ENCODE measurements at places on chromosomes 5 and 9.

GRCh38 chr9:135029871-135030565 lies 57.5 kb upstream of the OLFM1 start:
- DNase-seq = no peak

- DNase-seq = no peak
Observed at GRCh38 chr9:114203410-114204140, 48.2 kb downstream of the COL27A1 start.

DNA sequence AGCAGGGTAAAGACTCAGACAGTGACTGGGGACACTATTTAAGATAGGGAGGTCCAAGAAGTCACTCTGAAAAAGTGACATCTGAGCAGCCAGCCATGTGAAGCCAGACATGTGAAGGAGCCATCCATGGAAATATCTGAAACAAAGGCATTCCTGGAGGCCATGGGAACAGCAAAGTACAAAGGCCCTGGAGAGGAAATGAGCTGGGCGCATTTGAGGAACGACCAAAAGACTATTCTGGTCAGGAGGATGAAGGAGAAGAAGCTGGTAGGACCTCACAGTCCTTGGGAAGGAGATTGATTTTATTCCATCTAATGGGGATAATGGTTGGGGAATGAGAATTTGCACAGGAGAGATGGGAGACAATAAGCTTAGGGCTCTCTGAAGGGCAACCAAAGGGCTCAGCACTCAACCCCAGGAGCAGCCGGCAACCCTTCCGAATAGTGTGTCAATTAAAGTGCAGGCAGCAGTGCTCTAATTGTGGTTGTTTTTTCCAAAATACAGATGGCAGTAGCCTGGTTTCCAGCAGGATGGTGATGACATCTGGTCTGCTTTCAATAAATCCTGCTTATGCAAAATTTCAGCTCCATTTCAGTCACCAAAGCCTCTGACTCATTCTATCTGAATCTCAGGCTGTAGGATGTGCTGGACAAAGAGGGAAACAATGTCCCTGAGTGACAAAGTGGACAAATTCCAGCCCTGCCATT lies 26.7 kb downstream of the FOXI1 start:
- no peak for DNase-seq

GRCh38 chr9:123420592-123421111 lies 64.7 kb downstream of the CRB2 start:
- DNase-seq = no peak

DNA sequence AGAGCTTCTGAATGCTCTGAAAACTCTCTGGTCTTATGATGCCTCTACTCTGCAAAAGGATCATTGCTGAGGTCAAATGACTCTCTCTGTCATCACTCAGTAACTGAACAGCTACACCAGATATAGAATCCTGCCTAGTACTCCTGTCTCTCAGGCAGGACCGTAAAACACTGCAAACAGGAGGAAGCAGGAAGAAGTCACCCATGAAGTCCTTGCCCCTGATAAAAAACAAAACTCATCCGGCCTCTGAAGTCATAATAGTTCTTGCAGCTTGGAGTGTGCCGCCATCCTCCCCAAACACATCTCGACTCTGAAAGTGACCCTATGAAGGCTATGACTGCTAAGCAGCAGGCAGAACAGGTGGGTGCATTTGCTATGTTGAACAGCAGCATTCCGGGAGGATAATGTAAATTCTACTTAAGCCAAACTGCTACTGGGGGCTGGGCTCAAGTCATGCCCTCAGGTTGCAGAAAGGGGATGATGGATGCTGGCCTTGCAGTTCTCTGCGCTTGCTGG lies 81.9 kb upstream of the FAM169A start:
- no peak for DNase-seq

GRCh38 chr5:149452007-149452664 lies 73.0 kb upstream of the IL17B start:
- no peak for DNase-seq

GRCh38 chr9:111897601-111898137 lies 1.1 kb downstream of the UGCG start:
- DNase-seq = no peak

- no peak for DNase-seq
Observed at GRCh38 chr9:35579130-35579529, 25.9 kb upstream of the TESK1 start.

GRCh38 chr9:109311731-109312130 lies 9.1 kb downstream of the EPB41L4B start:
- DNase-seq = no peak

- no peak for DNase-seq
Observed at GRCh38 chr9:108963459-108964143, 29.4 kb downstream of the ABITRAM start.

DNA sequence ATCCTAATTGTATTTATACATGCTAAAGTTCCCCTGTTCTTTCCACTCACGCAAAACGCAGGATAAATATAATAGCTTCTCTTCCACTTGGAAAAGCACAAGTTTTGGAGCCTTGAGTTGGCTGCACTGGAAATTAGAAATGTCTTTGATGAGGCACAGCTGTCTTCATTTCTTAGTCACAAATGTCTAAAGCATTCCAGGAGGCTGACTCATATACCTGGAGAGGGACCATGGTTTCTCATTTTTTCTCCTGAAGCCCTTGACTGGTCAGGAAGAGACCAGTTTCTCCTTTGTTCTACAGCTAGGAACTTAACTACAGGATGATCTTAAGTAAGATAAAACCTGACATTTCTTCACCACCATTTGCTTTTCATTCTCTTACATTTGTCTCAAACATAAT lies 16.2 kb downstream of the MTX3 start:
- DNase-seq = no peak

GRCh38 chr5:80619086-80619485 lies 35.4 kb upstream of the MSH3 start:
- DNase-seq = no peak

DNA sequence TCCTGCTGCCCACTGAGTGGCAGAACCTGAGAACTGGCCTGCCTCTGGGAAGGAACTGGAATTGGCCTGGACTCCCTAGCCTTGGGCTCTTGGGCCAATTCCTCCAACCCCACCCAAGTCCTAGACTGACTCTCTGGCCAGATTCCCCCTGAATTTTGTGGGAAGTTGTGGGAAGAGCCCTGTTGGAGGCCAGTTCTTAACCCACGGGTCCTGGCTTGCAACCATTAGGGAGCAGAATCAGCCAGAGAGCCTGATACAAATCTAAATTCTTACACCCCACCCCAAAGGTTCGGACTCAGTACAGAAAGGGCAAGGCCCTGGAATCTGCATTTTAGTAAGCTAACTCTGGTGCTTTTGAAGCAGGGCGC lies 125.3 kb upstream of the SLC25A48 start:
- DNase-seq = no peak

Data from T-cell (primary cell).